Sigmoid colon (tissue), 7 donors: ENCODE measurements at places on chromosomes 13 and 19.

- H3K4me1 ChIP-seq: no peaks in the 10 kb centered on the region
- no peak overlapping the region for H3K4me3 ChIP-seq
- no peak for DNase-seq
- H3K27ac ChIP-seq: no peak overlapping the region
- H3K27me3 ChIP-seq: no peaks in the 10 kb centered on the region
These were observed 5.8 kb downstream of the CHAMP1 start for GRCh38 chr13:114320065-114320464.

DNA sequence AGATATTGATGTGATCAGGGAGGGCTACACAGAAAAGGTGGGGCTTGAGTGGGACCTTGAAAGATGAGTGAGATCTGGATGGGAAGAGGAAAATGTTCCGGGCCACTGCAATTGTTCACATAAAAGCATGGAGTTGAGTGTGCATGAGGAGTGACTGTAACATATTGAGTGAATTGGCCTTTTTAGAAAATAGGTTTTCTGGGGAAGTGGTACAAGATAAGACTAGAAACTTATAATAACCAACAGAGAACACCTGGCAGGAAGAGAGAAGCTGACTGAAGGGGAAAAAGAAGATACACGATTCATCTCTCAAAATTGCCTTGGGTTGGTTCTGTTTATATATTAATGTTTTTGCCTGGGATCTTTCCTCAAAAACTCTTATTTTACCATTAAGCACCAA is 32.2 kb downstream of the SLC10A2 start:
- DNase-seq: no peak
- H3K27me3 ChIP-seq: no peaks in the 10 kb centered on the region
- H3K4me1 ChIP-seq: no peaks in the 10 kb centered on the region
- no peaks in the 10 kb centered on the region for H3K36me3 ChIP-seq
- no peak overlapping the region for H3K27ac ChIP-seq

DNA sequence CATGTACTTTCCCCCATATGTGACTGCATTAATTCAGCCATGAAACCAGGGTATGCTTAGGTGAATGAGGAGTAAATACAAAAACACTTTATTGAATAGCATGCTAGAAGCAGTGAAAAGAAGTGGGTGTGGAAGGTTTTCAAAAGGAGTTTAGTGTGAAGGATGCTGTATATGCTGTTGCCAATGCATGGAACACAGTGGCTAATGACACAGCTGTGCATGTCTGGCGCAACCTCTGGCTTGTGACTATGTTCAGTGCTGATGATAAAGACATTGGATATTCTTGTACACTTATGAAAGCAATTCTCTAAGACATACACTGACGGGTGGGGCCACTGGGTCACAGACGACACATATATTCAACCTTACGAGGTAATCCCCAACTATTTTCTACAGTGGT is 55.2 kb downstream of the SOX21 start:
- no peak for DNase-seq
- no peak overlapping the region for H3K27ac ChIP-seq
- H3K4me1 ChIP-seq: no peaks in the 10 kb centered on the region
- no peaks in the 10 kb centered on the region for H3K36me3 ChIP-seq
- no peaks in the 10 kb centered on the region for H3K27me3 ChIP-seq

GRCh38 chr13:92843549-92843948 is 383.1 kb upstream of the GPC6 start:
- H3K36me3 ChIP-seq: no peaks in the 10 kb centered on the region
- H3K4me1 ChIP-seq: peaks cover 13% of the 10 kb centered on the region
- no peak overlapping the region for H3K27ac ChIP-seq
- H3K27me3 ChIP-seq: no peaks in the 10 kb centered on the region
- DNase-seq: no peak

GRCh38 chr19:12932392-12933286 is 872 bp downstream of the FARSA start:
- H3K27me3 ChIP-seq: no peaks in the 10 kb centered on the region
- peaks cover 33% of the 10 kb centered on the region for H3K36me3 ChIP-seq
- H3K27ac ChIP-seq: peak overlapping the region; percentile 84
- DNase-seq: no peak
- peak overlapping the region; percentile 97 for H3K4me3 ChIP-seq
- no peaks in the 10 kb centered on the region for H3K4me1 ChIP-seq

GRCh38 chr19:36392916-36393673 is 14.1 kb upstream of the ZFP14 start:
- H3K4me1 ChIP-seq: no peaks in the 10 kb centered on the region
- peaks cover 50% of the 10 kb centered on the region for H3K36me3 ChIP-seq
- no peak overlapping the region for H3K4me3 ChIP-seq
- H3K27me3 ChIP-seq: no peaks in the 10 kb centered on the region
- no peak overlapping the region for H3K27ac ChIP-seq
